ENCODE measurements at places on chromosomes 5 and 9.

DNA sequence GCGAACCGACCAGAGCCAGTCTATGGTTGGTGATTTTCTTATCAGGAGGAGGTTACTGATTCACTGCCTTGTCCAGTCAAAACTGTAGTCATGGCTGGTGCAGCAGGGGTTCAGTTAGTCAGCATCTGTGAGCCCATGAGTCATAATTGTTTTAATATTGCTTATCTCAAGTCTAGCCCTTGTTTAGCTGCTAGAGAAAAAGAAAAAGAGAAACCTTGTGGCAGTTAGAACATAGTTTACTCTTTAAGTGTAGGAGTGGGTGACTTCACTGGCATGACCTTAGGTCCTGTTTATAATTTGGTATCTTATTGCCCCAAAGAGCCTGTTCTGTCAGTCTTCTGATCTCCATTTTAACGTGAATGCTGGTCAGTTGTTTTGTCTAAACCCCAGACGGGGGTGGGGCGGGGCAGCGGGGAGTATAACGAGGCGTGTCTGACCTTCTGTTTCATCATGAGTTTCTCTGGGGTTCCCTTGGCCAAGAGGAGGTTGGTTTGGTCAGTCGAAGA, 76.9 kb upstream of the NFIL3 start:
- DNase-seq: no peak

- DNase-seq: no peak
Measured at GRCh38 chr5:177122566-177122965, 11.0 kb upstream of the NSD1 start.

DNA sequence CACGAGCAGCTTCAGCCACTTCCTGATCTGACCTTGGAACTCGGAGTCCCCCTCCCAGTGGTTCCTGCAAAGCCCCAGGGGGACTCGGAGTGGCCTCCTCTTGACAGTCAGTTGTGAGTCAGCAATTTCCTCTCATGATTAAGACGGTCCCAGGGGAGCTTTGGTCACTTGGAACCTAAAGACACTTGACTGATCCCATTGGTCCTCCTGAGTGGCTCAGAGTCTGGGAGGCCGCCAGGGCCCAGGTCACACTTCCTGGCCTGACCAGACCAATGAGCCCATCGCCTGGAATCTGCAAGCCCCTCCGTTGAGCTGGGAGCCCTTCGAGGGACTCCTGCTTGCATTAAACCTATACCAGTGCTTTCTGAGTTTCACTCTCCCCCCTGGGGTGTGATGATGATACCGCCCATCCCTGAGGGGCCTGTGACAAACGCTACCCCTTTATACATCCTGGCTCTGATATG, 29.1 kb downstream of the TSPAN17 start:
- DNase-seq: no peak

DNA sequence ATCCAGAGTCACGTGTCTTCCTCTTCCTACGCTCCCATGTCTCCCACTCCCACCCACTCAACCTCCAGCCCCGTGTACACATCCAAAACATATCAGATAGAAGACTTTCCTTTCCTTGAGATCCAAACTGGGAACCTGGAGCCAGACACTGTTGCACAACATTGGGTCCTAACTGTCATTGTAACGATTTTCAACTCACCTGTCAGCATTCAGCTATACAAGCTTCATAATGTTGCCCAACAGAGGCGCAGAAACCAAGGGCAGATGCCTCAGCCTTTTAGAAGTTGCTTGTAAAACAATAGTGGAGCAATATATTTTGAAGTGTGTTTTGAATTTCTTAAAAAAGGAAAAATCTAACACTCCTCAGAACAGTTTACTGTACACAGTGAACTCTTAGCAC, 84.9 kb upstream of the GLIS3 start:
- DNase-seq: no peak

DNA sequence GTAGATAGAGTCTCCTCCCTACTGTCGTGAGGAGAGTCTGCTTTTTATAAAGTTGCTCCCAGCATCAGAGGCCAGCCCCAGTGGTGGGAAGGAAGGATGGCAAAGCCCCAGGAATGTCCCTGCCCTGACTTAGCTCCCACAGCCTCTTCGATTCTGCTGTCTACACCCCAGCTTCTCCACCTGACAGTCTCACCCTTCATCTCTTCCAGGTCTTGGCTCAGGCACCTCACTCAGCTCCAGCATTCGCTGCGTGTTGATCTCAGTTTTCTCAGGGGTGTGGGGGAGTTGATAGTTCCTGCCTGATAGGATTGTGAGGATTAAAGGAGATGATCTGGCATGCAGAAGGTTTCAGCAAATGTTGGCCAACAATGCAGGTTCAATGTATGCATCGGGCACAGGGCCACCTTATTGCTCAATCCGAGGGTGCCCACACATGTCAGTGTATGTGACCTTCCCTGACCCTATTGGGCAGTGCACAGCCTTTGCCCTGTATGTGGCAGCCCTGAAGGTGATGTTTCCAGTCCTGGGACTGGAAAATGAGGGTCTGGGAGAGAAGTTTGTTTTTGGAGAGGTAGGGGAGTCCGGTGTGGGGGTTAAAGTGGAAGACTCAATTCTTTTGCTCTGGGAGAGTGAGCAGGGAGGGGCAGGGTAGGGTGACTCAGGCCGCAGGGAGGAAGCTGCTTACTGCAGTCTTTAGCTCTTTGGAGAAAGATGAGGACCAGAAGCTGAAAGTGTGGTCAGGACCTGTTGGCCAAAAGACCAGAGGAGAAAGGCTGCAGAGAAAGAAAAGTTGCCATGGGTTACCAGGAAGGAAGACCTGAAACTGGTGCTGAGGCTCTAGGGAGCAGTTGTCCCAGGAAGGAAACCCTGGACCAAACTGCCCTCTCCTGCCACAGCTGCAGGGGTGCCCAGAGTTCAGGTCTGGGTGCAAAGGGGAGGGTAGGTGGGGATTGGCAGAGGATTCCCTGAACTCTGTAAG, 153.2 kb downstream of the MACROH2A1 start:
- no peak for DNase-seq

- no peak for DNase-seq
Measured at GRCh38 chr9:14418941-14419937, 105.3 kb upstream of the NFIB start.

GRCh38 chr5:137995077-137995748, 37.7 kb downstream of the FAM13B start:
- no peak for DNase-seq

GRCh38 chr9:19901586-19901985, 112.7 kb upstream of the SLC24A2 start:
- no peak for DNase-seq

GRCh38 chr9:87269296-87270176, 228.1 kb upstream of the DAPK1 start:
- DNase-seq: no peak

- no peak for DNase-seq
Measured at GRCh38 chr5:32343058-32343672, 30.4 kb upstream of the MTMR12 start.

- DNase-seq: no peak
Measured at GRCh38 chr5:138179277-138179857, 455 bp downstream of the KIF20A start.

DNA sequence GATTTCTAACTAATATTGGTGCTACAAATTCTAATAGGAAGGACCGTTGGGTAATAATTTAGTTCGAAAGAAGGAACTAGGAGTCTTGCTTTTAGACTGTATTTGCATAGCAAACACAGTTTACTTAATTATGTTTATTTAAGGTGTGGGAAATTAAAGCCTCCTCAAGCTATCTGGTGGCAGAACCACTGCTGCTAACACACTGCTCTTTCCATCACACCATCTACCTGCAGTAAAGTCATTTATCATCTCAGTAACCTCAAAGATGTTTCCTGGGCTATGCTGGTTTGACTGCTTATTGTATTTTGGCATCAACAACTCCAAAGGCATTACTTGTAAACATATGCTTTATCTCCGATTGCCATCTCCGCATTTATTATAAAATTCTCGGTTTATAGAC, 114.3 kb downstream of the DEPDC1B start:
- no peak for DNase-seq
